ENCODE measurements at places on chromosomes 1 and 21.
A peak's percentile ranks its signal among the peaks of the same experiment; 100 is the strongest.

DNA sequence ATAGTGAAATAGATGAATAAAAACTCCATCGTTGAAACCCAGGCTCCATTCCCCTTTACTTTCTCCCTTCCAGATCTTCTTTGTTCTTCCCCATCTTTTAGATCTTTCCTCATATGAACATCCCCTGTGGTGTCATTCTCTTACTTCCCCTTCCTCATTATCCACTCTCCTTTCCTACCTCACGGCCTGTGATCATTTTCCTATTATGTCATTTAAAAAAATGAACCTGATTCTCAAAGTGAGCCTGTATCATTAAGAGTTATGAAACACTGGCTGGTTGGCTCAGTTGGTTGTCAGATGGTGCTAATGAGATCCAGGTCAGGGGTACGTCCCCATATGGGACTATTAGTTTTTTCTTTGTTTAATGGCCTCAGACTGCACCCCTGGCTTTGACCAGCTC lies 38.3 kb downstream of the TCEANC2 start:
- no peak for DNase-seq

DNA sequence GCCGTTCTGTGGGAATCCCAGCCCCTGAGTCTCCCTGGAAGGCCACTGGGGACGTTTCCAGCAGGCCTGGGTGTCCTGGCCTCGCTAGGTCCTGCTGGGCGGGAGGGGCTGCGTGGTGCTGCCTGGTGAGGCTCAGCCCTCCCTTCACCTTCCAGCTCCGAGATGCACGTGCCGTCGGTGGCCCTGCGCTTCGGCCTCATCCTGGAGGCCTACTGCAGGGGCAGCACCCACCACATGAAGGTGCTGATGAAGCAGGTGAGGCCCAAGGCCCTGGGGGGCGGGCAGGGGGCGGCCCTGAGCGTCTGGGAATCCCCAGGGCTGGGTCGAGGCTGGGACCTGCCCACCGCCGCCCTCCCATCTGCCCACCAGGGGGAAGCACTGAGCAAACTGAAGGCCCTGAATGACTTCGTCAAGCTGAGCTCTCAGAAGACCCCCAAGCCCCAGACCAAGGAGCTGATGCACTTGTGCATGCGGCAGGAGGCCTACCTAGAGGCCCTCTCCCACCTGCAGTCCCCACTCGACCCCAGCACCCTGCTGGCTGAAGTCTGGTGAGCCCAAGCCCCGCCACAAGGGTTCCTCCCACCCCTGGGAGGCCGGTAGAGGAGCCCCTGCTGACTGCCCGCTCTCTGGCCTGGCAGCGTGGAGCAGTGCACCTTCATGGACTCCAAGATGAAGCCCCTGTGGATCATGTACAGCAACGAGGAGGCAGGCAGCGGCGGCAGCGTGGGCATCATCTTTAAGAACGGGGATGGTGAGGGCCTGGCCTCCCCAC lies 70.3 kb downstream of the PIK3CD start:
- peak; percentile 26 for DNase-seq

DNA sequence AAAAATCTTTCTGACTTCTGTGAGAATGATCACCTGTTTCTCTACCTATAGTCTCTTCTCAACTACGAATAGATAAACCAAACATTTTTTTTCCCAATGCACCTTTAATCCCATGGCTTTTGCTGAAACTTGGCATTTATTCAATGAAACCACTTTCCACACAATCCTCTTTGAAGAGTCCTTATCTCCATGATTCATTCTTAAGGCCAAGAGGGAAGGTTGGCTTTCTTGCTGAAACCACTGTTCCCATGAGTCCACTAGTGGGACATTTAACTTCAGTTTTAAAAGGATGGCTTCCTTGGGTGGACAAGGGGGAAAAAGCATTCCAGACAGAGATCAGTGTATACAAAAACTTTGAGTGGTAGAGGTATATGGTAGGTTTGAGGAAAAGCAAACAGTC lies 73.6 kb downstream of the CRB1 start:
- DNase-seq, result no peak

- DNase-seq, result peak; percentile 26
Measured at GRCh38 chr1:94301186-94301585, 63.8 kb upstream of the ARHGAP29 start.

DNA sequence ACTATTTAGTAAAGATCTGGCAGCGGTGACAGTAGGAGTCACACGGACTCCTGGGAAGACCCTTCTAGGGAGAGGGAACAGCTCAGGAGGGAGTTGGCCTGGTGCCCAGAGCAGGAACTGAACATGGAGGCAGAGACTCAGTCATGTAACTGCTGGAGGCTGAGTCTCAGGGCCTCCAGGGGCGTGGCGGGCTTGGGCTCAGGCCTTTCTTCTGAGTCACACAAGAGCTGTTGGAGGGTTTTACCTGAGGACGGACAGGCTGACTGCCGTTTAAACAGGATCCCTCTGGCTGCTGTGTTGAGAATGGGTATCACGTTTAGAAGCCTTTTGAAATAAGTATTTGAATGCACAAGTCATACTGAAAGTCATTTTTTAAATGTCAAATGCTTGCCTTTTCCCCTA lies 7.2 kb upstream of the ETS2 start:
- DNase-seq, result peak; percentile 84

DNA sequence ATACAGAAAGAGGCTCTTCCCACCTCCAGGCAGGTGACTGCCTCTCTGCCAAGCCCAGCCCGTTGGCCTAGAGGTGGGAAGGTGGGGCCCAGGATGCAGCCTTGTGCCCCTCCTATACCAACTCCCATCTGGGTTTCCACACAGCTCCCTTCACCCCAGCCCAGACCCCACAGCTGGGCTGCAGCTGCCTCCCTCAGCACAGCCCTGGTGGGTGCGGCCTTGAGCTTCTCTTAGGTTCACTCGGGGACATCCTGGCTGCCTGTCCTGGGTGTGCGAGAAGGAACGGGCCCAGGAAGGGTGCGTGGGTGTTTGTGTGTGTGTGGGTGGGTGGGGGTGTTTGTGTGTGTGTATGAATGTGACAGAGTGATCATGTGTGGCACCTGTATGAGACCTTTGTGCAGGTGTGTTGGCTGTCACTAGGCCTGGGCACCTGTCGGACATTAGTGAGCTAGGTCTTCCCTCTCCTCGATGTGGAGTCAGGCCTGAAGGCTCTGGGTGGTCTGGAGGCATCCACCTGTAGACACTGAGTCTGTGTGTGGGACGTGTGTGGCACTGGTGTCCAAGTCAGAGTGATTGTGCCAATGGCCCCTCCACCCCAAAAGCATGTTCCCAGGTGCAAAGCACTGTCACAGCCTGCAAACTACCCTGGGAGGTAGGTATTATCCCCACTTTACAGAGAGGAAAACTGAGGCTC lies 30.7 kb downstream of the FOXO6 start:
- DNase-seq, result no peak

DNA sequence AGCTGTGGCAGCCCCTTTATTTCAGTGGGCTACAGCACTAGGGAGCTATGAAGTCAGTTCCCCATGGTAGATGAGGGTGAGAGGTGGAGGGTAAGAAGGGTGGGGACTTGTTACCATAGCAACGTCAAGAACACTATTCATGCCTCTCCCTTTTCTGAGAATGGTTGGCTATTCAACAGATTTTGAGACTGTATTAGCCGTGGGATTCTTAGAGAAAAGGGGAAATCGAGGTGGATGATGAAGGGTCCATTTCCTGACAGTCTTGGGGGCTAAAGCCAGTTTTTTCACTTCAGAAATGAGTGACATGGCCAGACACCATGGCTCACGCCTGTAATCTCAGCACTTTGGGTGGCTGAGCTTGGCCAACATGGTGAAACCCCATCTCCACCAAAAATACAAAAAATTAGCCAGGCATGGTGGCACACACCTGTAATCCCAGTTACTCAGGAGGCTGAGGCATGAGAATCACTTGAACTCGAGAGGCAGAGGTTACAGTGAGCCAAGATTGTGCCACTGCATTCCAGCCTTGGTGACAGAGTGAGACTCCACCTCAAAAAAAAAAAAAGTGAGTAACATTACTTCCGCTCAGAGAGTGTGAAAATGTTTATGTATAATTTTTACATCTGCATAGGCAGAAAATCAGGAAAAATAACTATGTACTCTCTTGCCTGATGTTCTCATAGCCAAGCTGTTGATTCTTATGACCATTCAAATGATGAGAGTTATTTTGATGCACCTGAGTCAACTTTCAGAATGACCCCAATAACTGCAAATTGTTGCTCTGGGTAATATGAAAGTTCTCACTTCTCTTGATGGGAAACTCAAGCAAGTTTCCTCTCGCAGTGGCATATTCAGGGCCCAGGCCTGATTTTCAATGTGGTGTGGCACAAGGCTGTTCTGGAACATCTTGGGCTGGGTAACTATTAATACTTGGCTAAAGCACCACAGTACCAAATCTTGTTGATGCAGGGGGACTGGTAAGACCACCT lies 23.2 kb upstream of the RGSL1 start:
- no peak for DNase-seq

DNA sequence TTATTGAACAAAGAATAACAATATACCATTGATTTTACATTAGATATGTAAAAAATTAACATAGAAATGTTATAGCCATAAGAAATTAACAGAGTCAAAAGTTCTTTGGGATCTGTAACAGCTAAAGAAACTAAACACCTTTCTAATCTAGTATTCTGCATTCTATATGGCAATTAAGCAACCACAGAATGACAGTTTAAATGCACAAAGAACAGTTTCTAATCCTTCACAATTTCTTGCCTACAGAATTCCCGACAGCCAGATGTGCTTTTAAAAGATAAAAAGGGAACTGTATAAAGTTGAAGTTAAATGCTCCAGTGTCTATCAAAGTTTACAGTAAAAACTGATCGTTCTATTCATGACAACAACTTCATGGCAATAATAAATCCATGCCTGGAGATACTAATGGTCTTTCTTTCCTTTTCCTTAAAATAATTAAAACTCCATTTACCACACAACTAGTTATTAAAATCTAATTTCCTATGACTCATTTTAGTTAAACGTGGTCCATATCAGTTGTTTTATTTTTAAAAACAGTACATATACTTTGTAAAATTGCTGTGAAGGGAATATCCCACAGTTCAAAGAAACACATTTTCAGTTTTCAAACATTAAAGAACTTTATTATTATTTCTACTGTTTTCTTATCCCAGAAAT lies 110.2 kb downstream of the EIF4G3 start:
- no peak for DNase-seq

DNA sequence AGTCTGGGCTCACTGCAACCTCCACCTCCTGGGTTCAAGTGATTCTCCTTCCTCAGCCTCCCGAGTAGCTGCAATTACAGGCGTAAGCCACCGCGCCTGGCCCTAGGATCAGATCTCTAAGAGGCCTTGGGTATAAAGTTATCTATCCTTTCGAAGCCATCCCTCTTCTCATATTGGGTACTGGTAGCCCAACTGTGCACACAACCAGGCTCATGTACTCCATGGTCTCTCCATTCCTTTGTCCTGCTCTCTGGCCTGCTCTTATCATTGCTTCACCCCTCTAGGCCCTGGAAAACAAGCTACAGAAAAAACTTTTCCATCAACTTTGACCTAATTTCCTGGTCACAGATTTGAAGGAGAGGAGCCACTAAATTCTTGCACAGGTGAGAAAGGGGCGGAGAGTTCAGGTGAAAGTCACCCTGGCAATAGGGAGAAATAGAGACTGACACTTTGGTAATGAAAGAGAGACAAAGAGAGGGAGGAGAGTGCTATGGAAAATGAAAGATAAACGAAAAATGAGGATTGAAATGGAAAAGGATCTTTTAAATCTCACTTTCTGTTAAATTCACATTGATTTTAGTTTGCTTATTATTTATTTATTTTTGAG lies 6.0 kb downstream of the TXNIP start:
- DNase-seq, result no peak

GRCh38 chr1:39277879-39278278 lies 73.4 kb downstream of the MACF1 start:
- no peak for DNase-seq

- peak; percentile 85 for DNase-seq
Measured at GRCh38 chr1:115771847-115772457, 3.4 kb upstream of the CASQ2 start.

DNA sequence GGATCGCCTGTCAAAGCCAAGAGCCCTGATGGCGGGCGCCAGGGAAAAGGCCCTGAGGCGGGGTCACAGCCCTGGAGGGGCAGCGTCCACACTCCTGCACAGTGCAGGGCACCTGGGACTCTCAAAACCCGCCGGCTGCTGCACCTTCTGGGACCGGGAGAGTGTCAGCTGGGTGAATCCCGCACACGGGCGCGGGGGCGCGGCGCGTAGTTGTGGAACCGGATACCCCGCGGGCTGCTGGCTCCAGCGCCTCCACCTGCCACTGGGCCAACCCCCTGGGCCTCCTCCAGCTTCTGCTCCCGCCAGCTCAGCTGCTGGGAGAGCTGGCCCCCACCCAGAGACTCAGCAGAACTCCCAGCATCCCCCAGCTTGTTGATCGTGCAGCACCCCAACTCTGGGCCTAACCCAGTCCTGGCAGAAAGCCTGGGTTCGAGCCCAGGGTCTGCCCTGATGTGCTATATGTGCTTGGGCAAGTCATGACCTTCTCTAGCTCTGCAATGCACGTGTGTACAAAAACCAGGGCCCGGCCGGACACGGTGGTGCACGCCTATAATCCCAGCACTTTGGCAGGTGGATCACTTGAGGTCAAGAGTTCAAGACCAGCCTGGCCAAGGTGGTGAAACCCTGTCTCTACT lies 33.8 kb downstream of the NECAP2 start:
- no peak for DNase-seq

GRCh38 chr1:53326598-53327181 lies 1.2 kb downstream of the LRP8 start:
- DNase-seq, result no peak

- no peak for DNase-seq
Measured at GRCh38 chr1:216223486-216223885, 199.8 kb downstream of the USH2A start.

DNA sequence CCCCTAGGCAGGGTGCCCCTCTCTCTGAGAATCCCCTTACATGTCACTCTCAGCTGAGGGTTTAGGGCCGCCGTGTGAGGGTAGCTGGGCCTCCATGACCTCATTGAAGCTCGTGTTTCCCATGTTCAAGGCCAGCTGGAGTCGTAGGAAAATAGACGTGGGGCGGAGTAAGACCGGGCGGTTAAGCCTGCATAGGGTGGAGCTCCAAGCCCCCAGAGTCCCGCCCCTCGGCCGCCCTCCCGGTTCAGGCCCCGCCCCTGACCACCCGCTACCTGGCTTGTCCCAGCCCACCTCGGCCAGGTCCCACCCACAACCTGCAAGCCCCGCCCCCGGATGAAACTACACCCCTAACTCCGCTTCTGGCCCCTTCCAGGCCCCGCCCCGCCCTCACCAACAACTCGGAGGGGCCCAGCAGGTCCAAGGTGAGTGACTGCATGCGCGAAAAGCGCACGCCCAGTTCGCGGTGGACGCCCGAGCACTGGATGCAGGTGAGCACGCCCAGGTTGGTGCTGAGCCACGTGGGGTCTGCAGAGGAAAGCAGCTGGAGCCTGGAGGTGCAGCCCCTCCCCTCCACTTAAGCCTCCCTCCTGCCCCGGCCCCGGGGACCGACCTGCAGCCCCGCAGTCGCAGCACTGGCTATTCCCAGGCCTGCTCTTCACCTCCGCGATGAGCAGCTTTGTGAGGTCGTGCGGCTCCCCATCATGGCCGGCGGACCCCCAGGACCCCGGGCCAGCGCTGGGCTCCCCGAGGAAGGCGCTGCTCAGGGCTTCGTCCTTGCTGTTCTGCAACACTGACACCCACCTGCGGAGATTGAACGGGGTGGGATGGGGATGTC lies 12.2 kb upstream of the TCEA3 start:
- DNase-seq, result no peak

- no peak for DNase-seq
Measured at GRCh38 chr1:54547601-54548388, at the start of gene ACOT11. TSS of gene ACOT11 (plus strand) at chr1:54548228. CDS start at chr1:54548310, 82 bp downstream.

- DNase-seq, result no peak
Measured at GRCh38 chr1:171852272-171852671, 11.0 kb downstream of the DNM3 start.

Measured in HT1080 (cell line).